Fibroblast of lung (primary cell): ENCODE measurements at places on chromosomes 13 and 19. TPM values are rescaled to one million over a fixed set of nuclear protein-coding genes. Genes with fewer than 3 reads are reported as not detected.

DLL3 gene
- total RNA-seq: under 0.01 TPM in 2 replicates

GRCh38 chr19:4120559-4121272 is 3.2 kb downstream of the MAP2K2 start:
- H3K4me3 ChIP-seq: no peak overlapping the region
- H3K27me3 ChIP-seq: no peaks in the 10 kb centered on the region
- H3K27ac ChIP-seq: no peak overlapping the region
- peaks cover 6% of the 10 kb centered on the region for H3K4me1 ChIP-seq
- DNase-seq: peak; percentile 70
- H3K36me3 ChIP-seq: peaks cover 10% of the 10 kb centered on the region

- DNase-seq: no peak
- H3K27me3 ChIP-seq: no peaks in the 10 kb centered on the region
- H3K27ac ChIP-seq: no peak overlapping the region
- no peak overlapping the region for H3K4me3 ChIP-seq
- H3K4me1 ChIP-seq: peaks cover 13% of the 10 kb centered on the region
Observed at GRCh38 chr13:114134111-114134943, 1.9 kb upstream of the RASA3 start.

- H3K4me1 ChIP-seq: peaks cover 9% of the 10 kb centered on the region
- peaks cover 4% of the 10 kb centered on the region for H3K36me3 ChIP-seq
- peak overlapping the region; percentile 87 for H3K27ac ChIP-seq
Observed at GRCh38 chr13:97339988-97340749, 93.8 kb upstream of the RAP2A start.

DNA sequence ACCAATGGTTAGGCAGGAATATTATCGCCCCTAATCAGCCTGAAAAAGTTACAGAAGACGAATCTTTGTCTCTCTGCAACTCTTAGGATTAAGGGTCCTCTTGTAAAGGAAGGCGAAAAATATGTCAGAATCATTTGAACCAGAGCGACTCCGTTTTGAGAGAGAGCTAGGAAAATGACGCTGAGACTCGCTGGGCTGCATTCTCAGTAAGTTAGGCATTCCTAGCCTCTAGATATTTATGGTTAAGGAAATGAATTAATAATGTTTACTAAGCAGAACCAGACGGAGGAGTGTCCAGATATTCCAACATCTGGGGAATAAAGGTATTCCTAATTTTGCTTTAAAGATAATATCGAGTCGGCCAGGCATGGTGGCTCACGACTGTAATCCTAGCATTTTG is 755 bp upstream of the ZNF726 start:
- no peaks in the 10 kb centered on the region for H3K36me3 ChIP-seq
- no peak for DNase-seq
- no peak overlapping the region for H3K4me3 ChIP-seq
- no peak overlapping the region for H3K27ac ChIP-seq

GRCh38 chr19:1235625-1236538 is 1.9 kb downstream of the CBARP start:
- H3K4me3 ChIP-seq: no peak overlapping the region
- H3K27ac ChIP-seq: no peak overlapping the region
- peaks cover 14% of the 10 kb centered on the region for H3K4me1 ChIP-seq
- H3K27me3 ChIP-seq: no peaks in the 10 kb centered on the region
- DNase-seq: no peak
